SJCRH30 (cell line): ENCODE measurements at places on chromosomes 5 and 9. TPM values are rescaled to one million over a fixed set of nuclear protein-coding genes. Genes with fewer than 3 reads are reported as not detected.

DNA sequence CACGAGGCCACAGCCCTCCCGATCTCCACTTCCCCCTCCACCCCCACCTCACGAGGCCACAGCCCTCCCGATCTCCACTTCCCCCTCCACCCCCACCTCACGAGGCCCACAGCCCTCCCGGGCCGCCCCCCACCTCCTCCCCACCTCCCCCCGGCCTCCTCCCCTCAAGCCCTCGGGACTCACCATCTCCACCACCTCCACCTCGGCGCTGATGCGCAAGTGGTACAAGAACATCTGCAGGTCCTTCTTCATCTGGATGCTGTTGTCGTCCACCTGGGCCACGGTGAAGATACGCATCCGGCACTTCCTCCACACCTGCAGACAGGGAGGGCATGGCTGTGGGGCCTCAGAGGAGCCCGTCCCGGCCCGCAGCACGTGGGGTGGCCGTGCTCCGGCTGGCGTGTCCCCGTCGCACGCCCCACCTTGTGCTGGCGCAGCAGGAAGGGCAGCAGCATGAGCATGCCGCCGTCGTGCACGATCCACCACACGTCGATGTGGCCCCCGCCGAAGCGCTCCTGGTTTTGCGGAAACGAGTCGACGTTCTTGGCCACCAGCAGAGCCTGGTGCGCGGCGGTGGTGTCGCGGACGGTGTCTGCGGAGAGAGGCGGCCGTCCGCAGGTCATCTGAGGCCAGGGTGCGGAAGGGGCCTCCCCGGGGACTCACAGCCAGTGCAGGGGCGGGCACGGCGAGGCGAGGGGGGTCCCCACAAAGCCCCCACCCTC is 48.0 kb downstream of the SLC12A7 start:
- no peak for DNase-seq

DNA sequence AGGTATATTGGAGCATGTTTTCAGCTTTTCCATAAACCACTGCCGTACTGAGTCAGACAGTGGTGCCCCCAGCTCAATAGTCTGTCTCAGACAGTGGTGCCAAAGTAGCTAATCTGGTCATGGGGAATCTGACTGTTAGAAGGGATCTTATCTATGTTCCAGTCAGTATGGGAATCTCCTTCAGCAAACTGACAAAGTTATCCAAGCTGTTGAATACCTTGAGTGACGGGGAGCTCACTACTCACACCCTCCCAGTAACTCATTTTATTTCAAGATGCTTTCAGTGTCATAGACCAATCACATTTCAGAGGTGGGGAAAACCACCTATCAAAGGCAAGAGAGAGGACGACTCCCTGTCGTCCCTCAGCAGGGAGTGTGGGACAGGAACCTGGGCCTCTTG is 18.7 kb downstream of the ANKS6 start:
- DNase-seq, result no peak

- no peak for DNase-seq
These were observed 12.8 kb downstream of the BTNL9 start for GRCh38 chr5:181052672-181053487.

DNA sequence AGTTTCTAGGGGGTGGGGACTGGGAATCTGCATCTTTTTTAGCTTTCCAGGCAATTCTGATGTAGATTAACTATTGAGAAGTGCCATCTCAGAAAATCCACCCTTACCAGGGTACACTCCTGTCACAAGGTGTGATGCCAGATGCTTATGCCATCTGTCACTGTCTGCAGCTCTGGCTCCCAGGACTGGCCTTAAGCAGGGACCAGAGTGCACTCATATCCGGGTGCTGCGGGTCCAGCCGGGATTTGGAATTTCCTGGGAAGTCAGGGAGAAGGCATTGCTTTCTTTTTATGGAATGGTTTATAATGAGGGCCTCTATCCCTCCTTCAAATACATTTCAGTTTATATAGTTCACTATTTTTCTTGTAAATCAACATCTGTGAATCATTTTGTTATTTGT is 92.6 kb downstream of the TMEM174 start:
- DNase-seq, result no peak

Gene PHAX
- 57.1 and 64.6 TPM in 2 replicates for total RNA-seq

Gene ENTPD8
- total RNA-seq, result not detected in 2 replicates

GRCh38 chr9:80839821-80840675 is 849.3 kb downstream of the TLE1 start:
- DNase-seq, result no peak

DNA sequence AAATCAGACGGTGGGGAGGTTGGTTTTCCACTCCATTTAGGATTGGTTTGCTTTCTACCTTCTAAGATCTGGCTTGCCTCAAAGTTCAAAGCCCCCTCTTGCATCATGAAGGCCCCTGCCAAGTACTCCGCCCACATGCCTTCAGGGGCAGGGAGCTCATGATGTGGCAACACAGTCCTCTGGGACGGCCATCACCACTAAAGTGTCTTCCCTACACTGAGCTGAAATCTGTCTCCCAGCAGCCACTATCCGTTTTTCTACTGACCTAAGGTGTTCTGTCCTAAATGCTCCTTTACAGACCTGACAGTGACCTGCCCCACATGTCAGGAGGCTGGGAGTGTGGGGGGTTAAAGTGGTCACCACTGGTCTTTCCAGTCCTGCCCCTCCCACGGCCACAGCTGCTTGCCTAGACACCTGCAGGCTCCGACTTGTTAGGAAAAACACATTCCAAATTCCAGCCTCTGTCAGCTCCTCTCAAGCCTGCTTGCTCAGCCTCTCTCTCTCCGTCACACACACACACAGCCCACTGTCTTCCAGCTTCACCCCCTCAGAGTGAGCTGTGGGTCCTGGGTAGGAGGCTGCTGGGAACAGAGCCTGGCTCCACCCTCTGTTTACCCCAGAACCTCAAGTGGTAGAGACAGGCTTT is 44.9 kb downstream of the SHB start:
- peak; percentile 75 for DNase-seq

DNA sequence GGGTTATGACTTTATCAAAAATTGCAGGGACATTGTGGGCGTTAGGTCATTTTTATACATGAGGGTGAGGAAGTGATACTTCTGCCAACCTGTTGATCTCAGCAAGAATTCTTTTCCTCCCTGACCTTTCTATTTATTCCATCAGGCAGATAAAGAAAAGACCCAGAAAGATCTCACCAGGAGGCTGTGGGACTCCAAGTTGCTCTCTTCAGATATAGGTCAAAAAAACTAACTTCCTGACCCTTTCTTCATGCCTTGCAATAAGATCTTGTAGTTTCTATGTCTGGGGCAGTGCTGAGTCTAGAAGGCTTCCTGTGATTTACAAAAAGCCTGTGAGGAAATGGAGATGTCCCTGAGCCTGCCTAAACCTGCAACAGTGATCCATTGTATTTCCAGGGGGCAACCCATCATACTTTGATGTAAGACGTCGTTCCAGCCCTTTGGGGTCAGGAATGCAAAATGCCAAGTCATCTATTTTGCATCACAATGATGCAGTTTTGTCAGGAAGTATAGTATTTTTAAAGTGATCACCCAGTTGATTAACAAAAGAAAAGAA is 22.0 kb upstream of the PIK3R1 start:
- no peak for DNase-seq

DNA sequence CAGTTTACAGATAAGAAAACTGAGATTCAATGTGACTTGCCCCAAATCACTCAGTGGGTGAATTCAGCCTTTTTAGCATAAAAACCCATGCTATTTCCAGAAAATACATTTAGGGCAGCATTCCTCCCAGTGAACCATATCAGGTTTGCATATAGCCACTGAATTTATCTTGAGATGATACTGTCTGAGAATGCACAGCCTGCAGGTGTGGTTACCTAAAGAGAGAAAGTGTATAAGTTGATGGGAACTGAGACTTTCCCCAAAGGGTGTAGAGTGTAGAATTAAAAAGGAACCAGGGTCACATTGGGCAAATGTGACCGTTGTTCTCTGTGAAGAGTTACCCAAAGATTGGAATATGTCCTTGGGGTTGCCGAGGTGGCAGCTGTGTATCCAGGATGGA is 100.0 kb upstream of the PIK3R1 start:
- DNase-seq, result no peak

GRCh38 chr5:58999804-59000203 is 416.9 kb downstream of the RAB3C start:
- DNase-seq, result no peak

DNA sequence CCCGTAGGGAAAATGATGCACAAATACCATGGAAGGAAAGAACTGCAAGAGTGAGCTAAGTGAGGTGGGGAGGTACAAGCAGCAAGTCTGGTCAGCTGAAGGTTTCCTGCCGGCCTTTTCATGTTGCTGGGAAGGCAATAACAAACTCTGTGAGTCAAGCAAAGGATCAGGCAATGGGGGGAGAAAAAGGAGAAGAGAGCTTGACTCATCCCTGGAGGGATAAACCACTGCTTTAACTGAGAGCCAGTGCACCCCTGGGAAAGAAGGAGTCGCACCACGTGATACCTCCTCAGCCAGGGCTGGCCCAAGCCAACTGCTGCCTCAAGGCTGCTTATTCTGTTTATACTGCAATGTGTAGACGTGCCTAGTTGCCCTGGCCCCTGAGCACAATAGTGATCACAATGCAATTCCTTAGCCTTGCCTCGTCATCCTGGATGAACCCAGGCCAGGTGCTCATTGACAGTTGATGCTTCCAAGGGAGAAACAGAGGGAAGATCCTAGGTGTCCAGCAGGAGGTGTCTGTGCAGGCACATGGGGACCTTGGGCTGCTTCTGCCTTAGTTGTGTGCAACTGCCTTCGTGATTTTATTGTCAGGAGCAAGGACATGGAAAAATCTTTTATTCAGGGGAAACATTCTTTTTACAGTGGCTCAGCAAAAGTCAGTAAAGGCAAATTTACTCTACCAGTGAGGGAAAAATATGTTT is 203.0 kb upstream of the TUT7 start:
- DNase-seq, result peak; percentile 88

GRCh38 chr5:124494540-124495116 is 251.8 kb downstream of the ZNF608 start:
- no peak for DNase-seq

Gene DNLZ
- total RNA-seq, result 17.0 and 19.4 TPM in 2 replicates

Gene EXOSC3
- total RNA-seq, result 78.4 and 82.2 TPM in 2 replicates

GRCh38 chr5:151295138-151295537 is 8.4 kb downstream of the SLC36A3 start:
- no peak for DNase-seq

Gene FAM169A
- total RNA-seq, result 14.4 and 17.9 TPM in 2 replicates

Gene PCDHGA1
- total RNA-seq, result 3.5 and 3.6 TPM in 2 replicates

Gene GAS1
- 319 and 336 TPM in 2 replicates for total RNA-seq

DNA sequence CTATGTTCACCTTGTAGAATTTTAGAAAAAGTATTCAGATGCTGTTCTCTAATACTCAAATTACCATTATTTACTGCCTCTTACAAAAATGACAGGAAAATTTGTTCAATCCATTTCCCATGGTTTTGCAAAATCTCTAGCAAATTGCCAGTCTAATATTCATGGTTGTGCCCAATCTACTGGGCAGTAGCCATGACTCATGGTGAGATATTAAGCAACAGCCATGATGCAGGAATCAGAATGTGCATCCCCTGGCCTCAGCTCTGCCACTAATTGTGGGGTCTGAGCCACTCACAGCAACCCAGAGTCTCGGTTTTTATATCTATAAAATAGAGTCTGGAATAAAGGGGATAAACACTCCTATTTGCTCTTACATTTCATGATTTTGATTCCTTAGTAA is 353.6 kb downstream of the DEPDC1B start:
- no peak for DNase-seq

GRCh38 chr5:5344606-5345005 is 77.9 kb upstream of the ICE1 start:
- DNase-seq, result no peak

DNA sequence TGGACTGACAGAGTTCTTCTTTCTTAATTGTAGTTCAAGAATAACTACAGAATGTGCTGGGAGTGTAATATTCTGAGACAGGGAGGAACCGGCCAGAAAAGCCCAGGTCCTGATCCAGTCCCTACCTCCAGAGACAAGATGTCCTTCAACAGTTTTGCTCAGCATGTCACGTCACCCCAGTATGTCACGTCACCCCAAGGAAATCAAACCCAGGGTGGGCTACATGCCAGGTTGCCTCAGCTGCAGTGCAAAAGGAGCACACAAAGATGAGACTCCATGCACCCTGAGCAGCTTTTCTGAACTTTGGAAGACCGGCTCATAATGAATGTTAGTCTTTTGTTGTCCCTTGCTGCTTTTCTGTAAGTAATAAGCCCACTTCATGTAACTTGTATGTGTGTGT is 25.9 kb upstream of the NIPAL4 start:
- no peak for DNase-seq

GRCh38 chr5:3153226-3153858 is 401.9 kb upstream of the IRX2 start:
- no peak for DNase-seq

Gene RASGRF2
- total RNA-seq, result 6.7 and 6.9 TPM in 2 replicates

- no peak for DNase-seq
These were observed 69.0 kb downstream of the INVS start for GRCh38 chr9:100167915-100168654.

GRCh38 chr9:87158765-87159164 is 211.5 kb upstream of the GAS1 start:
- DNase-seq, result no peak

DNA sequence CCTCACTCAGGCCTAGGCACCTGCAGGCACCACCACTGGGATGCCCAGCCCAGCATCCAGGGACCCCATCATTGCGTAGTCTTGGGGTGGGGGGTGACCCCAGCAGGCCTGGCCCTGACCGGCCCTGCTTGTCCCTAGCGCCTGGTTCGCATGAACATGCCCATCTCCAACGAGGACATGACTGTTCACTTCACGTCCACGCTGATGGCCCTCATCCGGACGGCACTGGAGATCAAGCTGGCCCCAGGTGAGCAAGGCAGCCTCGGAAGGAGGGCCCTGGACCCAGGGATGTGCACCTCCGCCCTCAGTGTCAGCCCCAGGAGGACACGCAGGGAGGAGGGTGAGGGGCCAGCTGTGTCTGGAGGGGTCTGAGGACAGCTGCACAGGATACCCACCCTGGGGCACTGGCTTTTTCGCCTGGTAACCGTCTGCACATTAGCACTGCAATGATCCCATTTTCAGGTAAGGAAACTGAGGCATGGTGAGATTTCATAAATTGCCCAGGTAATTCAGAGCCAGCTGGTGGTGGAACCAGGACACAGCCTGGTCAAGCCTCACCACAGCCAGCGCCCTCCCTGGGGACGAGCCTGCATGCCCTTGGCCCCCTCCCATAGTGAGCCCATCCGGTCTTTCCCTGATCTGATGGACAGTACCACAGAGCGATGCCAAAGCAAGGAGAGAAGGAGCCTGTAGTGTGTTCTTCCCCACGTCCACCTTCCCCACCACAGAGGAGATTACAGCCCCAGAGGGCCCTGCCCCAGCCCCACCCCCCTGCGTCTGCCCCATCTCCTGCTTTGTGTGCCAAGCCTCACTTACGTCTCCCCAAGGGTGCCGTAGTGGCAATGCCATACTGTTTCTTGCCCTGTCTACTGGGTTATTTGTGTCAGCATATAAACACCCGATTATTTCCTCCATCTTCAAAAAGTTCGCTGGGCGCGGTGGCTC is 228.3 kb downstream of the CACNA1B start:
- no peak for DNase-seq

GRCh38 chr9:84839541-84839940 is 170.0 kb downstream of the NTRK2 start:
- DNase-seq, result peak; percentile 34
